ENCODE measurements at places on chromosomes 5 and 9.

- no peak for DNase-seq
Measured at GRCh38 chr5:156913719-156914370, 49.2 kb downstream of the TIMD4 start.

GRCh38 chr5:42858031-42858643 lies 46.4 kb upstream of the SELENOP start:
- DNase-seq: no peak

DNA sequence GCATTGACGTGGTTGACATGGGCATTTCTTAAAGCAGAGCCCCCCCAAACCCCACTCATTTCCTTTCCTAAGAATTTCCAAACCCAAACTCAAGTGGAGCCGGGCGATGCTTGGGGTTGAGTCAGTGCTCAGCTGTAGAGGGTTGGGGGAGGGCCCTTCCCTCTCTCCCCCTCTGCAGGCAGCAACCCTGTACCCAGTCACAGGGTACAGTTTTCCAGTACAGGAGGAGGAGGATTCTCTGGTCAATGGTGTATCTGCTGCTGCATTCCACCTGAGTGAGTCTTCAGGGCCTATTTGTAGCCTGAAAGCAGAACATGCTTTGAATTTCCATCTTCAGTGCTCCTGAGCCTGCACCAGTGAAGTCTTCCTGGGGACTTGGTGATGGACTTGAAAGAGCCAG lies 55.8 kb downstream of the ENTREP1 start:
- no peak for DNase-seq

DNA sequence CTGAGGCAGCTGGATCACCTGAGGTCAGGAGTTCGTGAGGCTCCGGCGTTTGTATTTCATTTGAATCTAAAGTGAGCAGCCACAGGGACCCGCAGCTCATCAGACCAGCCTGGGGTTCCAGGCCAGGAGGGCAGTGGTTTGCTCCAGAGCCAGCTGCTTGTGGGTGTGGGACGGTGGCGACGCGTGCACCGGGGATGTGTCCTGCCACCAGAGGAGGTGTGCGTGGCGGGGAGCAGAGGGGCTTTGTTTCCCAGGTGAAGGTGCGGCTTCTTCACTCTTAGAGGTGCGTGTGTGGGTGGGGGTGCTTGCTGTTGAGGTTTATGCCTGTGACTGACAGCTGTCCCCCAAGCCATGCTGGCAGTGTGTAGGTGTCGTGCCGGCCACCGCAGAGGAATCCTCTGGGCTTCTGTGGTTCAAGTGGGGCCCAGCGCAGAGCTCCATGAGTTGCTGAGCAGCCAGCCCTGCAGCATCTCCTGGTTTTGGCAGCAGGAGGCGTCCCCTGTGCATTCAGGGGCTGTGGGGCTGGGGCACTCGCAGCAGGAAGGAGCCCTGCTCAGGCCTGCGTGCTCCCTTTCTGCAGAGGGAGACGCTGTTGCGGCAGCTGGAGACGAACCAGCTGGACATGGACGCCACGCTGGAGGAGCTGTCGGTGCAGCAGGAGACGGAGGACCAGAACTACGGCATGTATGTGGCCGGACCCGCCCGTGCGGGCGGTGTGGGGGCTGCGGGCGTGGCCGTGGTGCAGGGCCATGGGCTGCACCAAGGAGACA lies 6.9 kb upstream of the AJM1 start:
- DNase-seq: no peak
